ENCODE measurements at places on chromosomes 13 and 19.

GRCh38 chr13:76937281-76937820, 11.0 kb upstream of the ACOD1 start:
- DNase-seq = no peak

- no peak for DNase-seq
Measured at GRCh38 chr19:53892981-53893325, 11.0 kb downstream of the PRKCG start.

GRCh38 chr19:8397271-8397670, 7.1 kb downstream of the RAB11B start:
- no peak for DNase-seq

DNA sequence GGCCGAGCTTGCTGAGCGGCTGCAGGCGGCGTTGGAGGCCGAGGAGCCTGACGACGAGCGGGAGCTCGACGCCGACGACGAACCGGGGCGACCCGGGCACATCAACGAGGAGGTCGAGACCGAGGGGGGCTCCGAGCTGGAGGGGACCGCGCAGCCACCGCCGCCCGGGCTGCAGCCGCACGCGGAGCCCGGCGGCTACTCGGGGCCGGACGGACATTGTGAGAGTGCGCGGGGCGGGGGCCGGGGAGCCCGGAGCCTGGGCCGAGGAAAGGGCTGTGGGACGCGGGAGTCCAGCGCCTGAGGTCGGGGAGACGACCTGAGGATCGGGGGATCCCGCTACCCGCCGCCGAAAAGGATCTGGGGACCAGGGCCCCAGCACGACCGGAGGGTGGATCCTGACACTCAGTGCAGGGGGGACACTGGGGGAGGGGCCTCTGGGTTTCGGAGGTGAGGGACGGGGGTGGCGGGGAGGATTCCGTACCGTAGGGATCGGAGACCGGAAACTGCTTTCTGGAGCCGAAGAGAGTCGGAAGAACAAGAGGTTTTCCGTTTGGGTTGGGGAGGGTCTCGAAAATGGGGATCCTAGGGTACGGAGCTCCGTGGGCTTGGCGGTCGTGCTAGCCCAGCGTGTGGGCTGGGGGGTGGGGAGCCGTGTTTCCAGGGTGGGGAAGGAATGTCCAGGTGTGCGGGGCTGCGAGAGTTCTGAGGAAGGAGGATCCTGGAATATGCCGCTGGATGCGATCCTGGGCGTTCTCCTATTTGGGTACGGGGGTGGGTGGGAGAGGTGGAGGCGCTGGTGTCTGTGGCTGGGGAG, 616 bp downstream of the HNRNPUL1 start:
- DNase-seq = peak; percentile 77

- no peak for DNase-seq
Measured at GRCh38 chr19:41416194-41416674, 10.9 kb downstream of the B3GNT8 start.

DNA sequence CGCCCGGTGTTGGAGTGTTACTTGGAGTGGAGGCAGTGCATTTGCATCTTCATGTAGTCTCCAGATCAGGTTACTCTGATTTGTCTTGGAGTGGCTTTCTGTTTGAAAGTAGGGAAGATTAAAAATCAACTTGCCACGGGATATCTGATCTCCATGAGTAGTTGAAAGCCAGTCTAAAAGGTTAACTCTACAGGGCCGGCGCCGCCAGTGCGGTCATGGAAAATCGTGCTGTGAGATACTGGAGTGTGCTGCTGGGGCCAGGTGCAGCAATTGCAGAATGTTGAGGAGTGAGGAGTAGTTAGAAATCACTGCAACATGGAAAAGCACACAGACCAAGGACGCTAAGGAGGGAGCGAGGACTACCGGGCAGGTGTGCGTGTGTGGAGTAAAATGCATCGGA, 175.0 kb downstream of the STK24 start:
- no peak for DNase-seq

- no peak for DNase-seq
Measured at GRCh38 chr19:49398931-49399330, 10.9 kb downstream of the KASH5 start.

GRCh38 chr19:48502350-48503018, 9.2 kb downstream of the LMTK3 start:
- no peak for DNase-seq

GRCh38 chr13:29182216-29182615, 362.1 kb downstream of the MTUS2 start:
- DNase-seq = no peak

DNA sequence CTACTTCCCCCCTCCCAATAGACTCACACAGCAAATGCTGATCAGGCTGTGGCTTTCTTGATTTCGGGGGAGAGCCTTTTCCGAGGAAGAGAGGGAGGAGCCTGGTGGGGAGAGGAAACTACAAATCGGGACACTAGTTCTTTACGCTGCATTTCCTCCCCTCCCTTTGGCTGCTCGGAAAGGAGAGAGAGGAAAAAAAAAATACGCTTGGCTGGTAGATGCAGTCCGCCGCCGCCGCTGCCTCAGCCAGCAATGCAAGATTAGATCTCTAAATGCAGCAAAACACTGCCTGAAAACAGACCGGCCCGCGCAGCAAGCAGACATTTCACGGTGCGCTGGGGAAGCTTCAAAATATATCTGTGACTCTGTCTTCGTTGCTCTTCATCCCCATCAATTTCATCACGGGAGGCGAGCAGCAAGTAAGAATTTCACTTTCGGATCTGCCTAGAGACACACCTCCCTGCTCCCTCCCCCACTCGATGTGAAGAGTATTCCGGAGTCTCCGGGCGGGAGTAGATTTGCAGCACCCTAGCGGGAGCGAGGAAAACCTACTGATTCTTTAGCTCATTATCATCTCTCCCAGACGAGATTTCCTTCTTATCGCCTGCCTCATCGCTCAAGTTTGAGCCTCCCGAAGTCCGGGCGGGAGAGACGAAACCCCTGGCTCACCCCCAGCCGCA, at the start of gene PCDH17:
TSS of gene PCDH17 (plus strand) at position 149 of the 680 bp plus-strand sequence. CDS start 803 bp downstream, outside the sequence.
- DNase-seq = peak; percentile 20

- DNase-seq = no peak
Measured at GRCh38 chr19:18156841-18157464, 4.0 kb downstream of the PIK3R2 start.

DNA sequence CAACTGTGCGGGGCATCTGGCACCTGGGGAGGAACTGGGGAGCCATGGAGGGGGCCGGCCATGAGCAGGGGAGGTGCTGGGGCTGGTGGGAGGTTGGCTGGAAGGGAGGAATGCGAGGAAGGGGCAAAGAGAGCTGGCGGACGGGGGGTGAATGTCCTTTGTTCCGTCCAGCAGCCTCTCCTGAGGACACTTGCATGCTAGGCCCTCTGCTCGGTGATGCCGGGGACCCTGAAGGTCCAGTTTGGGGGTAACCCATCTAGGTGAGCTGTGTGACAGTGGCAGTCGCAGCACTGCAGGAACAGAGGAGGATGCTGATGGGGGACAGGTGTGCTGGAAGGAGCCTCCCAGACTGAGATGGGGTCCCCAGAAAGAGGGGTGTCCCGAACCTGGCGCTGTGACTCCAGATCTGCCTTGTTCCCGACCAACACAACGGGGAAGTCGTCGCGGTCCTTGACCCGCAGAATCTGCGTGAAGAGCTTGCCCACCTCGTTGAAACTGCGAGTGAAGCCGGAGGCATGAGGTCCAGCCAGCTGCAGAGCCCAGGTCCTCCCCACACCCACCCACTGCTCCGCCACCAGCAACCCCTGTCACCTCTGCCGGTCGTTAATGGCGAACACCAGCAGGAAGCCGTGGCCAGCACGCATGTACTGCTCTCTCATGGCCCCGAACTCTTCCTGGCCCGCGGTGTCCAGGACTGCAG, 3.6 kb downstream of the RRAS start:
- DNase-seq = no peak

- peak; percentile 65 for DNase-seq
Measured at GRCh38 chr19:11560404-11561051, 1.5 kb upstream of the ELOF1 start.

DNA sequence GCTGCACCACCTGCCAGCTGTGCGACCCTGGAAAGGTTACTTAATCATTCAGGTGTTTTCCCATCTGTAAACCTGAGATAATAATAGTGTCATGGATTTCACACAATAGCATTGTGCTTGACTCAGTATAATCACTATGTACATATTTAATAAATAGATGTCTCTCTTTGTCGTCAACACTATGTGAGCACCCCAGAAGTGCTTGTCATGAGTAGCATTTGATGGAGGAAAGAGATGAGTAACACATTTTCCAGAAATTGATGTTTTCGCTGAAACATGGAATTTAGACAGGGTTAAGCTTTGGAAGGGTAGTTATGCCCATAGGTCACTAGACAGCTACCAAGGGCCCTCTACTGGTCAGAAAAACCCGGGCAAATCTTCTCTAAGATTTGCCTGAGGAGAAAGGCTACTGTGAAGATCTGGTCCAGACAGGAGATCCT, 9.5 kb upstream of the MBNL2 start:
- DNase-seq = no peak

DNA sequence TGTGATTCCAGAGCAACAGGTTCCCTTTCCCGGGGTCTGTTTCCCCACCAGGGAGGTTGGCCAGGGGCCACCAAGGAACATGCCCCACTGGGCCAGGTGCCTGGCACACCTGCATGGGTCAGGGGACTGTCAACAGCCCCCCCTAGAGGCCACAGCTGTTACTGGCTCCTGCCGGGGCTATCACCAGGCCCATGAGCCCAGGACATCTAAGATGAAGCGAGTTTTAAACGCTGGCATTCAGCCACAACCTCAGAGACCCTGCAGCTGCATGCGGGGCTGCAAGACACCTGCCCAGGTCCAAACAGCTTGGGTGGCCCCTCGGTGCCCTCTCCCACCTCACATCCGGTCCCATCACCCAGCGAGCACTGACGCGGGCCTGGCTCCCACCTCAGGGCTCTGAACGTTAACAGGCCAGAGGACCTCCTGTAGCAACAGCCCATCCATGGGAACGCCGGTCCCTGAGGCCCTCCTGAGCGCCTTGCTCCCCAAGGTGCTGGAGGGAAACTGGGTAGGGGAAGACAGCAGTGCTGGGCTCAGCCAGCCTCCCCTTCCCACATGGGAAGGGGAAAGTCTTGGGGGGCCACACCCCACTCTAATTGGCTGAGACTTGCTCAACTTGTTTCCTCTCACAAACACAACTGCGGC, 12.0 kb downstream of the KHSRP start:
- peak; percentile 73 for DNase-seq

- DNase-seq = peak; percentile 82
Measured at GRCh38 chr19:19460761-19461265, 54.5 kb downstream of the TSSK6 start.

- no peak for DNase-seq
Measured at GRCh38 chr13:70432276-70432805, 324.1 kb upstream of the KLHL1 start.

DNA sequence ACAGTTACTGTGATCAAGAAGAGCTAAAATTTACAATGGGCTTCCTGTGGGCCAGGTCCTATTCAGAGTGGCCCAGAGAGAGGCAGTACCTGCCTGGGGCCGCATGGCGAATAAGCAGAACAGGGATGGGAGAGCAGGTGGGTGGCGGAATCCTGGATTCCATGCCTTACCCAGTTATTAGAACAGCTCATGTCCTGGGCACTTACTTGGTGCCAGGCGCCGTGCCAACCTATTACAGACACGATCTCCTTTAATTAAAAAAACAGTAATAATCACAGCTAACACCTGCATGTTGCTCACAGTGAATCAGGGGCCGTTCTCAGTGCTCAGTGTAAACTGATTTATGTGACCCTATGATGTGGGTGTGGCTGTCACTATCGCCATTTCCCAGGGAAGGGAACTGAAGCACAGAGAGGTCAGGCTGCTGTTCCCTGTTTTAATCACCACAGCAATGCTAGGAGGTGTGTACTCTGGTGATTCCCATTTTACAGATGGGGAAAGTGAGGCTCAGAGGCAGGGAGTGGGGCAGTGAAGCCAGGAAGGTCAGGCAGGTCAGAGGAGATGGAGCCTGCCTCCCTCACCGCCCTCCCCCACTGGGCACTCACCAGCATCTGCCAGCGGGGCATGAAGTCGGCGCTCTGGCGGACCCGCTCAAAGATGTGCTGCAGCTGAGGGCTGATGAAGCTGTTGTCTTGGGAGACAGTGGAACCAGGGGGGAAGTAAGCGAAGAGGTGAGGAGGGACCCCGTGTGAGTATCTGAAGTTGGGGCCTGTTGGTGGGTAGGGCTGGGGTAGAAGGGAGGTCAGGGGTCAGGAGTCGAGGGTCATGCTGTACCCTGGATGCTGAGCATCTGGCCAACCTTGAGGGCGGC, 12.0 kb downstream of the COQ8B start:
- DNase-seq = no peak

Data from activated T-cell treated with anti-CD3 and anti-CD28 coated beads, Interleukin-2, amount 50 U/mL, for 48 hours (primary cell).